ENCODE measurements at places on chromosomes 7 and 10.

DNA sequence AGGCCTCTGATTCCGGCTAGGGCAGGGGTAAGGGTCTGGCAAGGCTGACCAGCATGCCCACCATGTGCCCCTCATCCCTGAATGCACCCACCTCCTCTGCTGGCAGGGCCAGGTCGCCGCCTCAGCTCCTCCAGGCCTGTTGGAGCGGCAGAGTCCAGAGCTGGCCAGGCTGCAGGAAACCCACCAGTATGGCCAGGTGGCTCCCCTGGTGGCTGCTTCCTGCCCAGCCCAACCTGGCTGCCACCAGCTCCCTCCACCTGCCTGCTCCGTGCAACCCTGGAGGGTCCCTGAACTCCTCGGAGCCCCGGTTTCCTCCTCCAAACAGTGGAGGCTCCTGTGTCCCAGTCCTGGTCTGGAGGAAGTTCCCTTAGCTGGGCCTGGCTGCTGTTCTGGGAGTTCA, 39.6 kb downstream of the MICALL2 start:
- DNase-seq: no peak

- no peak for DNase-seq
Observed at GRCh38 chr7:34747867-34748727, 90.1 kb downstream of the NPSR1 start.

DNA sequence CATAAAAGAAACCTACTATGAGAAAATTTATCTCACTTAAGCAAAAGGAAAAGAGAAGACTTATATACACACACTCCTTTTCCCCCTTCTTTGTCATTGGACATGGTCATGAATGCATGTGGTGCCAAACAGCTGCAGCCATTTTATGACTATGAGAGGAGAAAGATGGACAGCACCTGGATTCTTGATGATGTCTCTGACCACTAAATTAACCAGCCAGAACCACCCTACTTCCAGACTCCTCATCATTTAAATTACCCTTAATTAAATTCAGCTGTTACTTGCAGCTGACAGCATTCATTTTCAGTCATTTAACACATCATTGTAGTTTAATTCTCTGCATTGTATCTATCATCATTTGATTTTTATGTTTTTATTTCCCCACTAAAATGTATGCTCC, 379.0 kb upstream of the HPS1 start:
- DNase-seq: no peak

DNA sequence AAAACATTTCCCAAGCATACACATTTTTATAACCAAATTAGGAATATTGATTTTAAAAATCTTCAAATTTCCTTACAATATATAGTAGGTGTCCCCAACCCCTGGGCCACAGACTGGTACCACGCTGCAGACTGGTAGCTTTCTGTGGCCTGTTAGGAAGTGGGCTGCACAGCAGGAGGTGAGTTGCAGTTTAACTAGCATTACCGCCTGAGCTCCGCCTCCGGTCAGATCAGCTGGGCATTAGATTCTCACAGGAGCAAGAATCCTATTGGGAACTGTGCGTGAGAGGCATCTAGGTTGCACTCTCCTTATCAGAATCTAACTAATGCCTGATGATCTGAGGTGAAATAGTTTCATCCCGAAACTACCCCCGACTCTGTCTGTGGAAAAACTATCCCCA, 62.1 kb downstream of the ZWINT start:
- no peak for DNase-seq

DNA sequence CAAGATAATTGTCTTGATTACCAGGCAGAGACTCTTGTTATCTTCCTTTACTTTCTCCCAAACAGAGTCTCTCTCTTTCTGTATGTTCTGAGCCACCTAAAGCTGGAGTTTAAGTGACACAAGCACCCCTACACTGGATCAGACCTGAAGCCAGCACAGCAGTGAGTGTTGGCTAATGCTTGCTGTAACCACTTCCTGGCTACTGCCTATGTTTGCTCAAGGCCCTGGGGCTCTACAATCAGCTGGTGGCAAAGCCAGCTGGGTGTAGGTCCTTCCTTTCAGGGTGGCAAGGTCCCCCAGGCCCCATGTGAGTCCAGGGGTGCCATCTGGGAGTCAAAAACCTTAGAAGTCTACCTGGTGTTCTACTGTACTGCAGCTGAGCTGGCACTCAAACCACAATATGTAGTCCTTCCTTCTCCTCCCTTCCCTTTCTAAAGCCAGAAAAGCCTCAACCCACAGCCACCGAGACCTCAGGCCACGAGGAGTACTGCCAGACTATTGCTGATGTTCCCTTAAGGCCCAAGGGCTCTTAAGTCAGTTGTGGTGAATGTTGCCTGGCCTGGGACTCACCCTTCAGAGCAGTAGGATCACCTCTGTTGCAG, 416.3 kb downstream of the ADRA2A start:
- no peak for DNase-seq

DNA sequence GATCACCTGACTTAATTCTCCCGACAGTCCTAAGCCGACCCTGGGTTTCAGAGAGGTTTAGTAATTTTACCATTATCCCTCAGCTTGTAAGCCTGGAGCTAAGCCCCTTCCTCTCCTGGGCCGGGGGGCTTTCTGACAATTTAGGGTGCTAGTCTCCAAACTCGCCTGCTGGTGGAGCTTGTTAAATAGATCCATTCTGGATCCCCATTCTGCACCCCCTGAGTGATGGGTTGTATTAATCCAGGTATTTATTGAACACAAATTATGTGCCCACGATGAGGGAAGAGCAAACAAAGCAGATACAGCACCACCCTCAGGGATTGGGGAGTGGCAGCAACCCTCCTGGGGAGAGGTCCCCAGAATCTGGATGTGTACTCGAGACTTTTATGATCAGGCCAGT, 1.3 kb upstream of the SLC29A3 start:
- DNase-seq: no peak

- no peak for DNase-seq
Observed at GRCh38 chr7:80324032-80324431, 187.8 kb downstream of the GNAT3 start.

- no peak for DNase-seq
Observed at GRCh38 chr10:95308389-95309302, 17.8 kb upstream of the PDLIM1 start.

DNA sequence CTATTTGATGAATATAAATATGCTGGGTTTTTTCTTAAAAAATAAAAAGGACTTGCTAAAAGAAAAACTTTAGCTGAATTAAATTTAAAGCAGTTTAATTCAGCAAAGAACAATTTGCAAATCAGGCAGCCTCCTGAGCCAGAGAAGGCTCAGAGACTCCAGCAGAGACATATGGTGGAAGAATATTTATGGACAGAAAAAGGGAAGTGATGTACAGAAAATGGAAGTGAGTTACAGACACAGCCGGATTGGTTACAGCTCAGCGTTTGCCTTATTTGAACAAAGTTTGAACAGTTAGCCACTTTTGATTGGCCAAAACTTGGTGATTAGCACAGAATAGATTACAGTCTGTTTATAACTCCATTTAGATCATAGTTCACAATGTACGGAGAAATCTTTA, 110.3 kb downstream of the GAD2 start:
- no peak for DNase-seq

- no peak for DNase-seq
Observed at GRCh38 chr7:90607196-90607595, 11.1 kb downstream of the CDK14 start.

DNA sequence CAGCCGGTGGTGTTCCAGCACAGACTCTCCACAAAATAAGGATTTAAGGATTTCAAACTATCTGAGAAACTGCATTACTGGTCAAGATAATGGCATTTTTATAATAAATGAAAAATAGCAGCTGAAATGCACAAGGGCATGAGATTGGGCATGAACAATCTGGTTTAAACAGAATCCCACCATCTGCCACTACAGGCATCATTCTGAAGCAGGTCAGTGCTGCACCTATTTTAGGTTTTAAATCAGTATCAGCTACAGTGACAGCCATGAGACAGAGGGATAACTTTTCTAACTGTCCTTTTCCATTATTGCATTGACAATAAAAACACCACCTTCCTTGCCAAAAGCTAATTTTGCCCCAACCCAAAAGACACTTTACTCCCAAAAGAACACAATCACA, 186.8 kb downstream of the ETV1 start:
- no peak for DNase-seq

GRCh38 chr7:47145186-47145725, 436.7 kb downstream of the TNS3 start:
- no peak for DNase-seq

GRCh38 chr10:50387732-50388073, 136.4 kb upstream of the ASAH2 start:
- no peak for DNase-seq

GRCh38 chr10:80100861-80101695, 22.6 kb downstream of the TMEM254 start:
- no peak for DNase-seq

DNA sequence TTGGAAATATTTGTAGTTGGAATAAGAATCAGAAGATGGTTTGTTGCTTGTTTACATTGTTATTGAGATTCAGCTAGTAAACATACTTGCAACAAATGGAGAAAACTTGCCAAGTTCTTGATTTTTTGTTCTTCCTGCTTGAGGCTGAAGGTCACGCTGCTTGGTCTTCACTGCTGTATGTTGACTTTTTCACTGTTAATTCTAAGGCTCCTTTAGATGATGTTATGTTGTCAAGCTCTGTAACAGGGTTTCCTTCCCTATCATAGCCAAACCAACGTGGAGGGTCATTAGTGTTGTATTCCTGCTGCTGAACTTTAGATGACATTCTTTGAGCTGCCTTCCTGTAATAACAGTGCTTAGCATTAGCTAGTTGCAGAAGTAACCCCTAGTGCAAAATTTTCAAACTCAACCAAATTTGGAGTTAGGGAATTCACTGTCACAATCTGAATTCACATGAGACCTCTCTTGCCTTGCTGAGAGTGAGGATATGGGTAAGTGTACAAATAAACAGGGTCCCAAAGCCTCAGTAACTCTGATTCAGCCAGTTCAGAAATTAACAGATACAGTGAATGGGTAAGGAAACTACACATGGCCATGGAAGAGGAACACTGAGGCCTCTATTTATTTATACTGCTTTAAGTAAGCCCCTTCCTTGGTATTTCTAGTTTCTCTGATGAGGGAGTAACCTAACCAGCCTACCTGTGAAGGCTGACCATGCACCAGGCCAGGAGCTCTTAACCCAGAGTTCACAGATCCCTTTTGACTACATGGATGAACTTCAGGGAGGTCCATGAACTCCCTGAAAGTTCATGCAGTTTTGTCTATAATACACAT, 64.6 kb downstream of the FAM185A start:
- DNase-seq: no peak

DNA sequence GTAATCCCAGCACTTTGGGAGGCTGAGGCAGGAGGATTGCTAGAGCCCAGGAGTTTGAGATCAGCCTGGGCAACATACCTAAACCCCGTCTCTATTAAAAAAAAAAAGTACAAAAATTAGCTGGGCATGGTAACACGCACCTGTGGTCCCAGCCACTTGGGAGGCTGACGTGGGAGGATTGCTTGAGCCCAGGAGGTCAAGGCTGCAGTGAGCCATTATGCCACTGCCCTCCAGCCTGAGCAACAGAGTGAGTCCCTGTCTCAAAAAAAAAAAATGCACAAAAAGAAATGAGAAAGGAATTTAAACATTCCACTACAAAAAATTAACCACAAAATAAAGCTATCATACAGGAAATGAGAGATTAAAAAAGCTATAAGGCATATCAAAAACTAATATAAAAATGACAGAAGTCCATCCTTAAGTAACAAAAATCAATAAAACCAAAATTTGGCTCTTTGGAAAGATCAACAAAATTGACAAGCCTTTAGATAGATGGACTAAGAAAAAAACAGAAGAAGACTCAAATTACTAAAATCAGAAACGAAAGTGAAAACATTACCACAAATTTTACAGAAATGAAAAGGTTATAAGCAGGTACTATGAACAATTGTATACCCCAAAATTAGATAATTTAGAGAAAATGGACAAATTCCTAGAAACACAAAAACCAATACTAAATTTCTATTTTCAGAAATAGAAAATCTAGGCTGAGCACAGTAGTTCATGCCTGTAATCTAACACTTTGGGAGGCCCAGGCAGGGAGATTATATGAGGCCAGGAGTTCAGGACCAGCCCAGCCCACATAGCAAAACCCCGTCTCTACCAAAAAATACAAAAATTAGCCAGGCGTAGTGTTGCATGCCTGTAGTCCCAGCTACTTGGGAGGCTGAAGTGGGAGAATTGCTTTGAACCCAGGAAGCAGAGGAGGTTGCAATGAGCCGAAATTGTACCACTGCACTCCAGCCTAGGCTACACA, 42.4 kb upstream of the NANOS1 start:
- DNase-seq: no peak

DNA sequence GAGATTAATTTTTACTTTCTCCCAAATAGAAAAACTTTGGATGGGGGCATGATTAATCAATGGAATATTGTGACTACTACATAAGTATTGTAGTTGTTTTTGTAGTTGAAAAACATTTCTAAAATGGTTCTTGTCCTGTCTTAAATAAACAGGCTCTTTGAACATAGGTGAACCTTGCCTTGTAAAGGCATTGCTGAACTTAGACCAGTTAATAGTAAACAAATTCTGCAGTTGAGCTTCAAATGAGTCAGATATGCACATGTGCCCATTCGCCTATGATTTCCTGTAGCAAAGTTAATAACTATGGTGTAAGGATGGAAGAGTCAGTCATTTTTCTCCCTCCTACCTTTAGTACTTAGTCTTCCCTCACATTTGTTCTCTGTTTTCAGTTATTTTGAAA, 22.6 kb downstream of the CUTC start:
- DNase-seq: no peak

DNA sequence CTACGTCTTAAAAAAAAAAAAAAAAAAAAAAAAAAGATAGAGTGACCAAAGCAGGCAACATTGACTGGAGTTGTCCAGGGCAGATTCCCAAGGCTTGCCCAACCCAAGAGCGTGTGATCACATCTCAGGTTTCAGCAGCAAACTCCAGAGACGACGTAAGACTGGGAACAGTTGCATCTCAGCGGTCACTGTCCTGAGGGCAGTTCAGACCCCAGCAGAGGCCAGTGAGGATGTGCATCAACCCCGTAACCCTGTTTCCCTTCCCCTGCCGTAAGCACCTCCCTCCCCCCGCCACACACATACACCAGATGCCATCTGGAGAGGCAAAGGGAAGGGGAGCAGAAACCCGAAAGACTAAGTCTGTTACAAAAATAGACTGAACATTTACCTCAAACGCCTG, 19.3 kb upstream of the TOMM7 start:
- DNase-seq: no peak

DNA sequence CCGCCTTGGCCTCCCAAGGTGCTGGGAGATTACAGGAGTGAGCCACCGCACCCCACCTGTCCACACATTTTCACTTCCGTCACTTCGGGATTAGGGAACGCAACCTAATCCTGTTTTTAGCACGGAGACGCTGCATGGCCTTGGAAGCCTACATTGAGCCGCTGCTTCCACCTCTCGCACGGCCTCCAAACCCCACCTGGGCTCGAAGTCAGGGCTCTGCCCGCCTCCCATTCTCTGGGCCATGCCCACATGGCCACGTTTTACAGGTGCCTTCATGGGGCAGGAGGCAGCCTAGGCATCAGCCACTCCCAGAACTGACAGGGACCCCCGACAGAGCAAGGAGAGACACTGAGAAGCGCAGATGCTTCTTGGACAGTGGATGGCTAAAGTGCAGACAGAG, 100.6 kb downstream of the OAT start:
- no peak for DNase-seq
